Ammon's horn (tissue), 1 donor: ENCODE measurements at places on chromosomes 2 and 18.

- no peak for DNase-seq
These were observed 82.0 kb downstream of the PMS1 start for GRCh38 chr2:189866296-189866695.

DNA sequence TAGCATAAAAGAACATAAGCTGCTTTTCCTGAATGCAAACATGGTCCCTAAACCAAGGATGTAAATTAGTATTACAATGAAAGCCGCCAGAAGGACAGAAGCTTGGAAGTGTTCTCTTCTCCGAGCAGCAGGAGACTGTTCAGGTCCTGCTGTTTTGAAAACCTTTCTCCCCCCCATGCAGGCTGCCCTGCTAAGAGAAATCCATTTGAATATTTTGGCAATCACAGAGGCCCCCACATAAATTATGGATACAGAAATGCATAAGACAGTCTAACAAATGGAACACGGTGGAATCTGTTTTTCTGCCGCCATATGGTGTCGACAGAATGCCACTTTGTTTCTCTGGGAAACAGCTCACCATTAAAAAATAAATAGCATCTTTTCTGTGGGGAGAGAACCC, 600.4 kb upstream of the KLHL29 start:
- peak; percentile 45 for DNase-seq

DNA sequence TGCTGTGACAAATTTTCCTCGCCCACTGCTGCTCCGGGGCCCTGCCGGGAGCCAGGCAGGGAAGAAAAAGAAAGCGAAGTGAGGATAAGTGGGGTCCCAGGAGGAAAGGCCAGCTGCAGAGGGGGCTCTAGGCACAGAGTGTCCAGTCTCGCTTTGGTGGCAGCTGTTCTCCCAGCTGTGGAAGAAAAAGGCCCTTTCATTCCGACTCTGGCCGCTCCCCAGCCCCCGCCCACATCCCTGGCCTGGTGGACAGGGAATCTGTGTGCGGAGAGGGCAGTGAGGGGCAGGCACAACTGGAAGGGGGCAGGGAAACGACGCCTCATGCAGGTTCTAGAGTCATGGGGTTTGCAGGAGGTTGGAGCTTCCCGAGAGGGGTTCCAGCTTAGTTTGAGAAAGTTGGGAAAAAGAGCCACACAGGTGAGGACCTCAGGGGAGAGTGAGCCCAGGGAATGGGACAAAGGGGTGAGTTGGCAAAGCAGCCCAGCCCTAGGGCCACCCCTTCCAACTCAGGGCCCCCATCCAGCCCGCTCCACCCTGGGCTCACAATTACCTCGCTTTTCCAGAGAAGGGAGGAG, 1.8 kb downstream of the RTKN start:
- peak; percentile 95 for DNase-seq

- no peak for DNase-seq
These were observed 182.5 kb upstream of the NXPH2 start for GRCh38 chr2:138962686-138963085.

- DNase-seq, result no peak
These were observed 16.4 kb upstream of the MAP3K20 start for GRCh38 chr2:173059292-173059691.

DNA sequence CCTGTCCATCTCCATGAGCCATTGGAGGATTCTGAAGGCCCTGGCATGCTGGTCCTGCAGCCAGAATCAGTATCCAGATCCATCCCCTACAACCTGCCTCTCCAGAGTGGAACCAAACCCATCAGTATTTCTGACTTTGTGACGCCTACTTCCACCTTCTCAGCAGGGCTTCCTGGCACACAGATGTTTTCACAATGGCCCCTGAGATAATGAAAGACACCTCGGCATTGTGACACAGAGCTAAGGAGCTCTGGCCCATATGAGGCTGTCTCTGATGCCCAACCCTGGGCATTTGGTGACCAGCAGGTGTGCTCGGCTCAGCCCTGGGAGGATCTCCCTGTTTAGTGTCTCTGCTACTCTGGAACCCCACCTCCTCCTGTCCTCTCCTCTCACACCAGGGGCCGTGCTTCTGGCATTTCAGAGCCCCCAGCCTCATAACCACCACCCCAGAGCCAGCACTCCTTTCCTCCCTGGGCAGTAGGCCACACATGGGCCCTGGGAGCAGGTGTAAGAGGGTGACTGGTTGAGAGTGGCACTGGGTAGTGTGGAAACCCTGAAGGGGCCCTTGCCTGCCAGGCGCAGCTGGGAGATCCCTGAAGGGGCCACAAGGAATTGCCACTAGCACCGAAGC, 38.2 kb downstream of the FOSL2 start:
- no peak for DNase-seq
